ENCODE measurements at places on chromosomes 3 and 15. TPM values are rescaled to one million over a fixed set of nuclear protein-coding genes. Genes with fewer than 3 reads are reported as not detected.

DNA sequence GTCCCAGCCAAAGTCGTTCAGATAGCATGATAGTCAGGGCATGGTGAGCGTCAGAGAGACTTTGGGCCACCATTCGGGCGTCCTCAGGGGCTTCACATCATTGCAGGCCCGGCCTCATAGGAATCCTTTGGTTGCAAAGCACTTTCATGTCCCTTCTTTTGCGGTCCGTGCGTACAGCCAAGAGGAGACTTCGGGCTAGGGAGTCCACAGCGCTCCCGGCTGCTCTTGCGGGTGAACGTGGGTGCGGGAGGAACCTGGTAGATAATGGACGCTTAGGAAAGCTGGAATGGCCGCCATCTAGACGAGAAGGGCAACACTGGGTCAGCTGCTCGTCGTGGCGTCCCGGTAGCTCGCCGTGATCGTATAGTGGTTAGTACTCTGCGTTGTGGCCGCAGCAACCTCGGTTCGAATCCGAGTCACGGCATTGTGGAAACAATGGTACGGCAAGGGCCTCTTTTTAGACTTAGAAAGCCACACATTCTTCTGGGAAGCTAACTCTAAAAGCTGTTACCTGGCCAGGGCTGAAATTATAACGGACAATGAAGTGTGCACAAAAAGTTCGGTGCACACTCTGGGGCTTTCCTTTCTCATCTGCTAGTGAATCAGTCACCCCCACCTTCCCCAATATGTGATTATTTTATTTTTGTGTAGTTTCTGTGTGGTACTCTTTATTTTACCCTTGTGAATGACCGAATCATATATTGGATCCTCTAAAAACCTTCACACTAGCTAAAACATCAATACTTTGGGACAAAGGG lies 13.2 kb upstream of the SHF start:
- DNase-seq: no peak

ATP11B gene
- total RNA-seq: 28.4 TPM

- DNase-seq: no peak
Measured at GRCh38 chr3:51819709-51820406, 40.8 kb upstream of the IQCF6 start.

GRCh38 chr3:43343185-43343584 lies 56.8 kb downstream of the SNRK start:
- no peak for DNase-seq

LRRC31 gene
- not detected for total RNA-seq

DNA sequence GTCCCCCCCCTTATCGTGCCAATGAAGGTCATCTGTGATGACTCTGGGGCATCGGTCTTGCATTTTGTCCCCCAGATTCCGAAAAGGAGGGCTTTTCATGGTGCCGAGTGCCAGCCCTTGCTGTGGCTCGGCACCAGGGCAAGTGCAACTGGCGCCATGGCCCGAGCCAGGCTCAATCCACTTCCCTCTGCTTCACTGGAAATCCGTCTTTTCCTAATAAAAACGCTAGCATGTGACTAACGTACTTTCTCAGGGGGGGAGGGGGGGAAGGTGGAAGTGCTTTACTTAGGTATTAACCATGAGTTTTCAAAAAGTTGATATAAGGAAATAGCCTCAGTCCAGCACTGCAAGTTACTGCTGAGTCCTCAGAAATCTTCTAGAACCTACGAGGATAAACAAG lies 20.5 kb downstream of the TRPM1 start:
- no peak for DNase-seq

AHSG gene
- total RNA-seq: not detected

- no peak for DNase-seq
Measured at GRCh38 chr3:27724459-27725197, 2.5 kb upstream of the EOMES start.

GRCh38 chr3:95217661-95218060 lies 1154.8 kb downstream of the NSUN3 start:
- DNase-seq: no peak

CRTAP gene
- 327 TPM for total RNA-seq

KBTBD13 gene
- total RNA-seq: not detected

GRCh38 chr3:42025370-42026138 lies 63.7 kb upstream of the ULK4 start:
- peak; percentile 94 for DNase-seq

- no peak for DNase-seq
Measured at GRCh38 chr3:106256249-106256957, 387.6 kb upstream of the CBLB start.

GPR62 gene
- total RNA-seq: not detected

GRCh38 chr15:58249646-58250312 lies 111.6 kb downstream of the AQP9 start:
- DNase-seq: no peak

DNA sequence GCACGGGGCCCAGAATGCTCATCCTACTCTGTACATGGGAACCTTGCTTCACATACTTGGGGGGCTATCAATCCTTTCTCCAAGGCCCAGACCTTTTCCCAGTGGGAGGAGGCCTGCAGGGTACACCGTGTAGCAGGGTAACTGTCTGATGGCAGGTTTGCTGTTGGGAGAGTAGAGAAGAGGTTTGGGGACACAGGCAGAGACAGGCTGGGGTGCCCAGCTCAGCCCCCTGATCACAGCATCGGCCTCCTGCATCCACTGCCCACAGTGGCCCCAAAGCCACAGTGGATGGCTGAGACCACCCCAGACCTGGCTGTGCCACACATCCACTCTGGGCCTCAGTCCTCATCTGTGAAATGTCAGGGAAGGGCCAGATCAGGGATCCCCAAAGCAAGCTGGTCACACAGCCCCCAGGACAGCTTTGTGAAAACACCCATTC lies 5.6 kb downstream of the CHRNA3 start:
- no peak for DNase-seq

DNA sequence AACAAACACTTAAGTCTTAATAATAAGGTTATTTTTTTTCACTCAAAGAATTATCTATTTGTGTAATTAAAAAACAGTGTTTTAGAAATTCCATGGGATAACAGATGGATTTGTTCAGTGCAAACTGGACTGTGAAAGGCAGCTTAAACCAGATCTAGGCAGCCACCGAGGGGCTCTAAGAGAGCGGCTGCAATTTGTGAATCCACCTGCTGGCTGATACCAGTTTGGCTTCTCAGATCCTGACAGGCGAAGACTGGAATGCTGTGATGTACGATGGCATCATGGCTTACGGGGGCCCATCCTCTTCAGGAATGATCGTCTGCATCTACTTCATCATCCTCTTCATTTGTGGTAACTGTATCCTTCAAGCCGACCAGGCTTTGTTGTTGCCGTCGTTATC lies 119.6 kb downstream of the CHDH start:
- no peak for DNase-seq

- no peak for DNase-seq
Measured at GRCh38 chr3:173510565-173510964, 113.0 kb downstream of the NLGN1 start.

DNA sequence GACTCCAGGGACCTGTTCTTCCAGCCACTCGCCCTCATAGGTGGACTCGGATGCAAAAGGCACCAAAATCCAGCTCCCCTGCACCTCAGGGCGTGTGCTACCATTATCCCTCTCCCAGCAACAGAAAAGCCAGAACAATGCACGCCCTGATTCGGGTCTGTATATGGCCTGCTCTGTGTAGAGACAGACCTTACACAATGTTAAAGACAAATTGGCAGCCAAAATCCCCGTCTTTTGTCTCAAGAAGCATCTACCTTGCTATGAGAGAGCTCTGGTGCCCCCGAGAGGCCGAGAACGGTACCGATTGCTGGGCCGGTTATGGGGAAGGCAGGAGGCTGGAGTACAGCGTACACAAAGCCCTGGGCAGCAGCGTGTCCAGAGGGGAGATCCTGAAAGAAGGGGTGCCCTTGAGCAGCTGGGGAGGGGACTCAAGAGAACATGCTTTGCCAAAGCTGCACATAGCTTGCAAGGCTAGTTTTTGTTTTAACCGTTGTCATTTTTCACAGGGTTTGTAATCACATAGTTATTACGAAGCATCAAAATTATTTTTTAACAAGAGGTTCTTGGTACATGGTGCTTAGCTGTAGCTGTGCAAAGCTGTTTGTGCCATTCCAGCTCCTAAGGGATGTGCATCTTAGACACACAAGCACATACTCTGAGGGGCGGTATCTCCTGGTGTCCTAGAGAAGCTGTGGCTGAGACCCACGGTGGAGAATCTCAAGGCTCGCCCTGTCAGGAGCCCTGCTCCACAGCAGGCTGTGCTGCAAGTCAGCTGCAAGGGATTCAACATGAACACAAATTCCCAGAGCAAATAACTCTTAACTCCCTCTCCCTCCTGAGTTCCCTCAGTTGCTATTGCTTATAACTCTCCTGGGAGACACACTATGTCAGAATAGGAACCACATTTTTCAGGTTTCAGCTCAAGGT lies 461.5 kb upstream of the PPP2R3A start:
- peak; percentile 10 for DNase-seq

DNA sequence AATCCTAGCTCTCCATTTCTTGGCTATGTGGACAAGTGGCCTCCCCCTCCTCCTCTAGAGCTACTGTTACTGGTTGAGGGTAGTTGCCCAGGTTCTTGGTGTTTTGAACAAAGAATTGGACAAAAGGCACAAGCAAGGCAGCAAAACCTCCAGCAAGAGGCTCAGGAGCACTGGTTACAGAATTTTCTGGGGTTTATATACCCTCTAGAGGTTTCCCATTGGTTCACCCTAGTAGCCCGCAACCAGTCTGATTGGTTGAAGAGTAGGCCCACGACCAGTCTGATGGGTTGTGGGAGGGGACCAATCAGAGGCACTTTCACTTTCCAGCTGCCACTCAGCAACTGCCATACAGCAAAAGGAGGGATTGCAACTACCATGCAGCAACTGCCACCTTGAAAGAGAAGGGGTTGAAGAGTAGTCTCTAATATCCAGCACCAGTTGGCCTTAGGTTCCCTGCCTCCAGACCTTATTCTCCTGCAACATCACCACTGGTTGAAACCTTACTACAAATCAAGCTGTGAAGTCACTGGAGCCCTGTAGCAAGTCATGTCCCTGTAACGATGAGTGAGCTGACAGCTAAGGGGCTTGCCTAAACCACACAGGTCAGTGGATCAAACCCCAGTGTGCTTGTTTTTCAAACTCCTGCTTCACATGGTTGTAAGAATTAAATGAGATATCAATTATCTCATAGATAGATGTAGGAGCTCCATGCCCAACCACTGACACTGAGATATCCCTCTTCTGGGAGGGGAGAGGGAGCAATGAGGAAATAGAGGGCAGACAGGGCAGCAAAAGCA lies 2.9 kb upstream of the C15orf39 start:
- DNase-seq: no peak

ROPN1 gene
- not detected for total RNA-seq

RTP1 gene
- not detected for total RNA-seq

- DNase-seq: no peak
Measured at GRCh38 chr3:172275586-172275985, 172.7 kb downstream of the GHSR start.

GRCh38 chr15:79451361-79451999 lies 19.3 kb downstream of the MINAR1 start:
- no peak for DNase-seq

DNA sequence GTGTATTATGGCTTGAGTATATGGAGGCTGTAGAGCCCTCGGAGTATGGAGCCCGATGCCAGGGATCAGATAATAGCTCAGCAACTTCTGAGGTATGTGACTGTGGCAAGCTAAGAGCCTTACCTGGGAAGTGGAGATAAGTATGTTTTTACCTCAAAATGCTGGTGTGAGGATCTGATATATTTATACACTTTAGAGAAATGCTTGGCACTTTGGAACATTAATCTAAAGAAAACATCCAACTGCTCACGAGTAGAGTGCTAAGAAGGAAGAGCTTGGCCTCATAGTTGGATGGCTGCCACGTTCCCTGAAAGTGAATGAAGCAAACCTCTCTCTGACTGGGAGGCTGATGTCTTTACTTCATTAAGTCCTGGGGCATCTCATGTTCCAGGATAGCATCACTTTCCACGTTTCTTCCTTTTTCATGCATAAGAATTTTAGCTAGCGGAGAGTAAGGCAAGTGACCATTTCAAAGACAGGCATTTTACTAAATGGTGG lies 58.9 kb upstream of the GOLGA8J start:
- DNase-seq: no peak

DNA sequence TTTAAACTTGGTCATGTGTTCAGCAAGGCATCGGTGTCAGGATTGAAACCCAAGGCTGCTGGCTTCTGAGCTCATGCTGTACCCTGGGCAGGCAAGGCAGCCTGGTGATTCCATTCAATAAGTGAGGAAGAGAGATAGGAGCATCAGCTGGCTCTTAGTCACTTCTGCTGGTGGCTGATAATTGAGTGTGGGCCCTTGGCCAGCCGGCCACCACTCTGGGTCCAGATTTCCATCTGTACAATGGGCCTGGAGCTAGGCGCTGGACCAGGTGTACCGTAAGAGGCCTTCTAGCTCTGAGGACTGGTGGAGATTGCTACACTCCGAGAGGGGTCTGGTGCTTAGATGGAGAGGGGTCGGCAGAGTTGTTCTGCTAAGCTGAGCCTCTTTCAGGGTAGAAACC lies 4.3 kb downstream of the CD276 start:
- DNase-seq: no peak
